ENCODE measurements at places on chromosomes 16 and 17. TPM values are rescaled to one million over a fixed set of nuclear protein-coding genes. Genes with fewer than 3 reads are reported as not detected.

- peak; percentile 8 for DNase-seq
These were observed 211.7 kb upstream of the CHMP6 start for GRCh38 chr17:80779961-80780380.

GRCh38 chr17:79183293-79184158 lies 108.9 kb downstream of the ENGASE start:
- peak; percentile 54 for DNase-seq

GRCh38 chr17:19331543-19332245 lies 30.8 kb downstream of the B9D1 start:
- no peak for DNase-seq

The SYCE1L gene
- not detected for total RNA-seq

DNA sequence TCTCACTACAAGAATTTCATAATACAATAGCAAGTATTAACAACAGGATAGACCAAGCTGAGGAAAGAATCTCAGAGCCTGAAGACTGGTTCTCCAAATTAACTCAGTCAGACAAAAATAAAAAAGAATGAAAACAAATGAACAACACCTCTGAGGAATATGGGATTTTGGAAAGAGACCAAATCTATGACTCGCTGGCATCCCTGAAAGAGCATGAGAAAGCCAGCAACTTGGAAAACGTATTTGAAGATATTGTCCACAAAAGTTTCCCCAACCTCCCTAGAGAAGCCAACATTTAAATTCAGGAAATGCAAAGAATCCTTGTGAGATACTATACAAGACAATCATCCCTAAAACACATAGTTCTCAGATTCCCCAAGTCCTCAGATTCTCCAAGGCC lies 20.9 kb downstream of the NLRP1 start:
- no peak for DNase-seq

The CCL23 gene
- total RNA-seq: not detected

DNA sequence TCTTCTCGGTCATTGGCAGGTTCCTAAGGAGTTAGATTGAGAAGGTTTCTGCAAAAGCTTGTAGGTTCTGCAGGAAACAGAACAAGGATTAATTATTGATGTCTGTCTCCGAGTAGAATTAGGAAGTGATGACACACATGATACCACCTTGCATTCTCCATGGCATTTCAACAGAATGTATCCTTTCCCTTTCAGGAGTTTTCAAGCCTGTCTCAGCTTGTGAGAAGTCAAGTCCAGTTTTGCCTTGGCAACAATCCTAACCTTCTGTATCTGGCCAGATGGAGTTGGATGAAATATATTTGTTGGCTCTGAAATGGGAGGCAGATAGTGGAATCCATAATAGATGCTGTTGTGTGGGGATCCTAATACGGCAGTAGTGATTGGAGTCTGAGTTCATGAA lies 235.5 kb downstream of the SHISA9 start:
- no peak for DNase-seq

DNA sequence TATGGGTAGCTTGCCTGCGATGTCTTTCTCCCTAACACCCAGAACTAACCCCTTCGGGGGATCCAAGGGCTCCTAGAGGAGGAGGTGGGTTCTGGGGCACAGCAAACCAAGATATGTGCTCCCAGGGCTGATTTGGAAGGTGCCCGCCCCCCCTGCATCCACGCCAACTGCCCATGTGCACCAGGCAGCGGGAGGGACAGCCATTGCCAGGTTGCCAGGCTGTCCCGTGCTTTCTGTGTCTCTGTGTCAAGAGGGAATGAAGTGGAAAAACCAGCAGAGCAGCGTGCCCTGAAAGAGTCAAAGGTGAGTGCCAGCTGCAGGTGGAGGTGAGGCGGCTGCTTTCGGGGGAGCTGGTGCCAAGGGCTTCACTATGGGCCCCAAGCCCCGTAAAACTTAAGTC lies 6.4 kb downstream of the TEKT5 start:
- no peak for DNase-seq

The MARF1 gene
- 197 TPM for total RNA-seq

The LHX1 gene
- not detected for total RNA-seq

DNA sequence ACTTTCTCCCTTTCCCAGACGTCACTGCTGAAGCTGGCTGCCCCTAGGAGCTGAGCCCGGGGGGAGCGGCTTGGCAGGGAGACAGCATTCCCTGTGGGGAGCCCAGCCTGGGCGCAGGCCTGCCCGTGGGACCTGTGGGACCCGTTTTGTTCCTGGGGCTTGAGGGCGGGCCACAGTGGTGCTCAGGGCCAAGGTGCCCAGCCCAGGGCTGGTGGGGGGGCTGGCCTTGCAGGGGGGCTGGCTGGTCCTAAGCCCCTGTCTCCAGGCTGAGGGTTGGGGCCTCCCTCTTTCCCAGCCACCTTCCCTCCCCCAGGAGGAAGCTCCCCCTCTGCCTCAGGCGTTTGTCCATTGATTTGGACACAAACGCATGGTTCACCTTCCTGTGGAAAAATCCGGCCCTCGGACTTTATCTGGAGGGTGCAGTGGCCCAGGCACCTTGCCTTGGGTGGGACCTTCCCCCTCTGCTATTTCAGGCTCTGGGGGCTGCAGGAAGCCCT lies 4.4 kb downstream of the NHERF2 start:
- no peak for DNase-seq

- no peak for DNase-seq
These were observed 80.1 kb downstream of the ABCC6 start for GRCh38 chr16:16143038-16143763.

The SLC6A2 gene
- total RNA-seq: not detected

- DNase-seq: no peak
These were observed 67.1 kb upstream of the ZNF469 start for GRCh38 chr16:88315543-88316105.

DNA sequence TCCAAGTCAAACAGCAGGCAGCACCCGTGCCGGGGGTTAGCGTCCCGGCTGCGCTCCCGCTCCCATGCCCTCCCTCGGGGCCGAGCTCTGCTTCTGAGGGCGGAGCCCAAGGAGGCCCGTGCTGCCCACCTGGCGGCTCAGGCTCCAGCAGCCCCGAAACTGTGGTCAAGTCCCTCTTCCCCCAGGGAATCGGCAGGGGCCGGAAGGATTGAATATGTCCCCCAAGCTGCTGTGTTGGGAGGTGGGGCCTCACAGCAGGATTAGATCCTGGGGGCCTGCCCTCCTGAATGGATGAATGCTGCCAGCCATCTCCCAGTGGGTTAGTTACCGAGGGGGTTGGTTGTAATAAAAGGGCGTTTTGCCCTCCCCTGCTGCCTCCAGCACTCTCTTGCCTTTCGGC lies 33.9 kb downstream of the MAP2K3 start:
- no peak for DNase-seq

- DNase-seq: no peak
These were observed 147.8 kb downstream of the SPECC1 start for GRCh38 chr17:20157001-20157310.

The CMTM2 gene
- 0.50 TPM for total RNA-seq

DNA sequence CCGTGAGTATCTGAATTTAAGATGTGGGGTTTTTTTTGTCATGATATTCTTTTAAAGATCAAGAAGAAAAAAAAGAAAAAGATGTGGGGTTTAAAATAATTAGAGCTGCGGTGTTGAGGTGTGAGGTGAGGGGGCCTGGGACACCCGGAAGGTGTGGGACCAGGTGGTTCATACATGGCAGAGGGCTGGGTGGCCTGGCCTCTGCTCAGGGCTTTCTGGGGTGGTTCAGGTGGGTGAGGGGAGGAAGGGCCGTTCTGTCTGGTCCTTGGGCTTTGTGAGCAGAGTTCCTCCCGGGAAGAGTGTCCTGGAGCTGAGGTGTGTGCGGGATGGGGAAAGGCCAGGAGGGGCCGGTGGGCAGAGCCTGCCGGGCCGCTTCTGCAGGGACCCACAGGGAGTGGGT lies 5.0 kb downstream of the PRSS27 start:
- DNase-seq: no peak

The CCL14 gene
- not detected for total RNA-seq

- DNase-seq: peak; percentile 89
These were observed 912 bp downstream of the USP22 start for GRCh38 chr17:21041741-21042457.

DNA sequence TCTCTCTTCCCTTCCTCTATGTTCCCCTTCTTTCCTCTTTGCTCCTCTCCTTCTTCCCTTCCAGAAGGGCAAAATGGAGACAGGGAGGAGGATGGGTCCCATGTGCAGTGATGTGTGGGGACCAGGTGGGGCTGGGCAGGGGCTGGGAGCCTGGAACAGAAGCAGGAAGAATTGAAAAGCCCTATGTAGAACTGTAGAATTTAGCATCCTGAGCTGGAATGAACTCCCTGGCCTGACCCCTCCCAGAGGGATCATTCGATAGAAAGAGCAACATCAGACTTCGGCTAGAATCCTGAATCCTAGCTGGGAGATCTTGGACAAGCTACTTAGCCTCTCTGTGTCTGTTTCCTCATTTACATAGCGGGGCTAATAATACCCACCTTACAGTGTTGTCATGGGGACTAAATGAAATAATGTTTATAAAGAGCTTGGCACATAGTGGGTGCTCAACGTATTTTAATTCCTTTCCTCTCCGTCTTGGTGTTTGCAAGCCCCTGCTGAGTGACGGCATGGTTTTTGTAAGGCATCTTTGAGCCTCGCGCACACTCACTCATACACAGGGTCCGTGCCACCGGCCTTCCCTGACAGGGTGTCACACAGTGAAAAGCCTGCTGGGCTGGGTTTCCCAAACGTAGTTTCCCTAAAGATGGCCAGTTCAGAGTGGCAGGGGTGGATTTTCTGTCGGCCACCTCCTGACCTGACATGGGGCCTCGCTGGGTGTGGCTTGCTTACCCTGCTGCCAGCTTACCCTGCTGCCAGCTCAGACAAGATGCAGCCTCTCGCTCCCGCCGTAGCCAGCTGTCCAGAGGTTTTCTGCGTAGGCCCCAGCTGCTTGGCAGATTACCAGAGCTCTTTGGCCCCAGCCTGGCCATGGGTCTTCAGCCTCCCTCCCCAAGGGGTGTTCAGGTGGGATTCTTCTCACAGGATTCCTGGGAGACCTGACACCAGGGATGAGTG lies 6.1 kb upstream of the ARHGAP23 start:
- DNase-seq: no peak

The TERB1 gene
- not detected for total RNA-seq

The SMIM36 gene
- not detected for total RNA-seq

DNA sequence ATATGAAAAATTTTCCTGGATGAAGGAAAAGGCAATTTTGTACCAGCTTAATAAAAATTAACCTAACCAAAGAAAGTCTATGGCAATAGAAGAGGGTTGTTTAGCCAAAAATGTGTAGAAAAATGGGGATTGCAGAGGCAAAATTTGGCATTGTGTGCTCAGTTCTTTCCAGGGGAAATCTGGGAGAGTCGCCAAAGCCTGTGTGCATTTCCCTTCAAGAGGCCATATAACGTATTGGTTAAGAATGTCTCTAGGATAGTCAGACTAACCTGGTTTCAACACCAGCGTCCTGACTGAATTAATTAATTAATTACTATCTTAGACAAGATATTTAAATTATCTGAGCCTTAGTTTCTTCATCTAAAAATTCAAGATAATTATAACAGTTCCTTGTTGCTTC lies 44.8 kb upstream of the HLF start:
- DNase-seq: no peak

The RGS11 gene
- total RNA-seq: 50.1 TPM

The PPP1R27 gene
- not detected for total RNA-seq

DNA sequence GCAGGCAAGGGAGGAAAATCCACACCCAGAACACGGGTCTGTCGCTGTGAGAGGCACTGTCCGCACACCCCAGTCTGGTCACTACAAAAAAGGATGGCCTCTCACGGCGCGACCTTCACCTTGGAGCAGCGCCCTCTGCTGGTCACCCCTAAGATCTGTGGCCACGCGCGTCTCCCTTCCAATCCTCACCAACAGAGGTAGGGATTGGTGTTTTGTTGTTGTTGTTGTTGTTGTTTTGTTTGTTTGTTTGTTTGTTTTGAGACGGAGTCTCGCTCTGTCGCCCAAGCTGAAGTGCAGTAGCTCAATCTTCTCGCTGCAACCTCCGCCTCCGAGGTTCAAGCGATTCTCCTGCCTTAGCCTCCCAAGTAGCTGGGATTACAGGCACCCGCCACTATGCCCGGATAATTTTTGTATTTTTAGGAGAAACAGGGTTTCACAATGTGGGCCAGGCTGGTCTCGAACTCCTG lies 15.0 kb upstream of the C17orf58 start:
- DNase-seq: no peak

DNA sequence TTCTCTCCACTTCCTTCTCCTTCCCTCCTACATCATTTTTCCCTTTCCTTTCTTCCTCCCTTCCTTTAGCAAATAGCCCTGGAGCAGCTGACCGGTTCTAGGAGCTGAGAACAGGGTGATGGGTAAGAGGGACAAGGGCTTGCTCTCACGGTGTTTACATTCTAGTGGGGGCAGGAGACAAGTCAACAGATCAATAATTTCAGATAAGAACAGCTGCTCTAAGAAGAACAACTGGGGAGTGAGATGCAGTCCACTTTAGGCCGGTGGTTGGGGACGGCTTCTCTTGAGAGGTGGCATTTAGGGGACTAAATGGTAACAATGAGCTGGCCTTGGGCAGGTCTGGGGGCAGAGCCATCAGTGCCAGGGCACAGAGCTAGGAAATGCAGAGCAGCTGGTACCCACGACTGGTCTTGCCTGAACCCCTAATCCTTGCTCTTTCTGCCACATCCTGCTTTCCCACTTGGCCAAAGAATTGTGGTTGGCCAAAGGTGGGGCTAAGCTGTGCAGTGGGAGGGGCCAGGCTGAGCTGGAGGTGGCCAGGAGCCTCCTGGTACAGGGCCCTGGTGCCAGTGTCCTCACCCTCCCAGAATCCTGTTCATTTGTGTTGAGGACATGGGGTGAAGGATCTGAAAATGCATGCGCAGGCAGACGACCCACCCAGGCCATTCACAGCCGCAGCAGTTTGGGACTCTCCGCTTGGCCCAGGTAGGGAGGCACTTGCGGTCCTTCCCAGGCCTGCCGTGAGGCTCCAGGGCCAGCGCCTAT lies 17.7 kb downstream of the CBX4 start:
- DNase-seq: no peak

- DNase-seq: no peak
These were observed 383 bp downstream of the ZNF598 start for GRCh38 chr16:2009164-2009711.

DNA sequence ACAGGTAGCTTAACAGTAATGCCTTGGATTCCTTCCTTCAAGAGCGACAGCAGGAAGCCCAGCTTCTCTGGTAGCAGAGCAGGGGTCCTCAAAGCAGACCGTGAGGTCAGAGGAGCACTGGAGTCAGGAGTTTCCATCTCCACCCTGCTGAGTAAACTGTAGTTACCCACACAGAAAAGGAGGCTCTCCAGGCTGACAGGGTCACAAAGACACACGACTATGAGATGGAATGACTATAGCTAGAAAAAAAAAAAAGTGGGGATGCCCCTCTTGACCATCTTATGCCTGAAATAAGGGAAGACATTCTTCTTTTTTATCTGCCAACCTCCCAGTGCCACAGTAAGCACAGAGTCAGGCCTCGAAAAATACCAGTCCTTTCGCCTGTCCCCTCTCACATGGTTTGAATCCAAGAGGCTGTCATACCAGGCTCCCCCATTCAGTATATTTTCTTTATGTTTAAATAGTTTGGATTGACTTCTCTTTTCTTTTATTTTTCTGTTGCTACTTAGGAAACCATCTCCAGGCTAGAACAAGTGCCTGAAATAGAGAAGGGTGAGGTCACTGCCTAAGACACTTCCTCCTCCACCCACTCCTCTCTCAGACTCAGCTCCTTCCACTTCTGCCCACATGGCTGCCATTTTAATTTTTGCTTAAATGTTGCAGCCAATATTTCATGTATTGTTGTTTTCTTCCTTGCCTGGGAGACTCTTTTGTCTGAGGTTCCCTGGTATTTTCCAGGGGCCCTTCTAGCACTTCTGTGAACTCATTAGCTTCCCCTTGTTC lies 707.4 kb downstream of the MAF start:
- DNase-seq: no peak

Data from dorsolateral prefrontal cortex (tissue), 122 donors.